ENCODE measurements at places on chromosomes 6 and 20.

- DNase-seq = no peak
These were observed 206.5 kb downstream of the SAMD5 start for GRCh38 chr6:147715035-147715434.

DNA sequence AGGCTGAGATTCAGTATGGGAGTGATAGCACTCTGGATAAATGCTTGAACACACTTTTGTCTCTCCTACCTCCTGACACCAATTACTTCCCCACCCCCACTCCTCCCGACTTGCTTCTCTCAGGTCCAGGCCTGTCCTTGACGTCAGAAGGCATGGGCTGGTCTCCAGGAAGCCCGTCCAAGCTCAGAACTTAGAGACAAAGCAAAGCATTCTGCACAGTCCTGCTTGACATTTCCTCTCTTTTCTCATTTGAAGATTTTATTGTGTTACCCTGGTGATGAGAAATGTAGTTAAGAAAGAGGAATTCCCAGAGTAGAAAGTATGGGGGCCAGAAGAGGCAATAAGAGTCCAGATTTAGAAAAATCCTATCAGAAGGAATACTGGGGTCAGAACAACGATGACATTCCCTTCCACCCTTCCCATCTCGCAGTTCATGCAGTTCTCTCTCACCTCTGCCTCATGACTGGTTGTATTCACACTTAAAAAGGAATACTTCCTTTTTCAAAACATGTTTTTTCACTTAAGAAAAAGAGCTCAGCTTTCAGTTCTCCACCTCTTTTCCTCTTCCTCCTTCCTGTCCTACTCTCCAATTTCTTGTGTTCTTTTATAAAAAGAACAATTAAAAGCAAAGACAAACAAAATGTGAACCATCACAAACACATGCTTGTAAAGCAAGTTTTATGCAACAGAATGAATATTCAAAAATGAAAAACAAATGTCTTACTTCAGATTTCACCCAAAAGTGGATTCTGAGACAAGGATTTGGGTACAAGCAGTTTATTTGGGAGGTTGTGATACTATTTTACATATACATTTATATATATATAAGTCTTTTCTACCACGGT, 18.5 kb upstream of the FAM184A start:
- no peak for DNase-seq

DNA sequence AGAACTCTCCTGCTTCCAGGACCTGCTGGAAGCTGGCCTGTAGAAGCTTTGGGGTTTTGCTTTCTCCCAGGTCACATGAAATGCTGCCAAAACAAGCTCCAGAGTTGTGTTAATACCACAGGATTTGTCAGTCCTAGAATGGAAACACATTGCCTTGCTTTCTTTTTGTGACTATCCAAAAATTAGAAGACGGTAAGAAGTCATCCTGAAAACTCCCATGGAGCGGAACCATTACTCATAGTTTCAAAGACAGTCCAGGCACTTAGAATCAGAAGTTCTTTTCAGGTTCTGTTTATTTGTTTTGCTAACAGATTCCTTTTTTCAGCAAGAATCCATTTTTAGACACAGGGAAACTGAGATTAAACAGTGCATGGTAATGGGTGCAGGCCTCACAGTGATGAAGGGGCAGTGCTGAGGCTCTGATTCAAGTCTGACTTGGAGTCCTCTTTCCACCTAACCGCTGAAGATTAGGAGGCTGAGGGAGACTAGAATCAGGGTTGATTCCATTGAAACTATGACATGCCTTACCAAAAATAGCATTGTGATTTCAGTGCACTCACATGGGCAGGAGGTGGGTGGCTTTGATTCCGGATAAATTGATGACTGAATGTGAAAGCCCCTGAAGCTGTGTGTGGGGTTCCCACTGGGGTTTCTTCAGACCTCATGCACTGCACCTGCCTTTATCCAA, 72.2 kb upstream of the NAA20 start:
- DNase-seq = peak; percentile 42

GRCh38 chr20:14049111-14049510, 53.8 kb downstream of the MACROD2 start:
- no peak for DNase-seq

- DNase-seq = no peak
These were observed 293.8 kb upstream of the RGS17 start for GRCh38 chr6:153424719-153425400.

GRCh38 chr20:36624068-36624943, 18.7 kb downstream of the RAB5IF start:
- DNase-seq = no peak

- DNase-seq = no peak
These were observed 2.4 kb upstream of the IRAK1BP1 start for GRCh38 chr6:78864957-78865356.

DNA sequence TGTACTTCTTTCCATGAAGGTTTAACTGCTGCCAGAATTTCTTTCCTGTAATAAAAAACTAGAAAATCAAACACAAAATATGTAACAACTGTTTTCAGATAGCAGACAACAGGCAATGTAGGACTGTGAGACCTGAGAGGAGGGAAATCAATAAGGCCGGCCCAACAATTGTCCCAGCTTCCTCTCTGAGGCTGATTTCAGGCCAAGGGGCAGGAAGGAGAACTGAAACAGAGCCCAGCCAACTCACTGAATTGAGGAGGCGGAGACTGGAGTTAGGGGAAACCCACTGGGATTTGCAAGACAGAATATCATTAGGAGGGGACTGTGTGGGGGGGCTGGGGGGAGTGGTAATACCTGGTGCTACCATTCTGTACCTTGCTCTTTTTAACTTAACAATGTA, 42.2 kb downstream of the FLRT3 start:
- no peak for DNase-seq

GRCh38 chr6:47834196-47834595, 52.4 kb downstream of the OPN5 start:
- no peak for DNase-seq

DNA sequence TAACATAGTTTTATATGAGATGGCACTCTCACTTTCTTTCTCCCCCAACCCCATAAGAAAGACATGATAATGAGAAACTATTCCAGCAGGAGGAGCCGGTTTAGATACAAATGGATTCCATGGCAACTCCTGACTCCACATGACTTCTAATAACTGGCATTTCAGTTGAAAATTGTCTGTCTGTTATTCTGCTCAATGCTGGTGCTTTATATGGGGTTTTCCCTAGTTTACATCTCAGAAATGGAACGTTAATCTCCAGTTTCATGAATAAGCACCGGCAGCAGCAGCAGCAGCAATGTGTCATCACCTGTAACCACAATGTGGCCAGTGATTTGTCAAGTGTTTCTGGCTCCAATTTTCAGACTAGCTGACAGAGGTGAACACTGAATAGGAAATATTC, 8.0 kb upstream of the SIM1 start:
- peak; percentile 80 for DNase-seq

DNA sequence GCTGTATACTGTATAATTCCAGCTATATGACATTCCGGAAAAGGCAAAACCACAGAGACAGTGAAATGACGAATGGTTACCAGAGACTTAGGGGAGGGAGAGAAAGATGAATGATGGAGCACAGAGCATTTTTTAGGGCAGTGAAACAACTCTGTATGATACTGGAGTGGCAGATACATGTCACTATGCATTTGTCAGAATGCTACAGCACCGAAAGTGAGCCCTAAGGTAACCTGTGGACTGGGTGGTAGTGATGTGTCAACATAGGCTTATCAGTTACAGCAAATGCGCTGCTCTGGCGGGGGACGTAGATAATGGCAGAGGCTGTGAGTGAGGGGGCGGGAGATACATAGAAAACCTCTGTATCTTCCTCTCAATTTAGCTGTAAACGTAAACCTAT, 201.3 kb upstream of the SSTR4 start:
- DNase-seq = no peak

GRCh38 chr6:49634836-49635218, 1.8 kb downstream of the RHAG start:
- no peak for DNase-seq

DNA sequence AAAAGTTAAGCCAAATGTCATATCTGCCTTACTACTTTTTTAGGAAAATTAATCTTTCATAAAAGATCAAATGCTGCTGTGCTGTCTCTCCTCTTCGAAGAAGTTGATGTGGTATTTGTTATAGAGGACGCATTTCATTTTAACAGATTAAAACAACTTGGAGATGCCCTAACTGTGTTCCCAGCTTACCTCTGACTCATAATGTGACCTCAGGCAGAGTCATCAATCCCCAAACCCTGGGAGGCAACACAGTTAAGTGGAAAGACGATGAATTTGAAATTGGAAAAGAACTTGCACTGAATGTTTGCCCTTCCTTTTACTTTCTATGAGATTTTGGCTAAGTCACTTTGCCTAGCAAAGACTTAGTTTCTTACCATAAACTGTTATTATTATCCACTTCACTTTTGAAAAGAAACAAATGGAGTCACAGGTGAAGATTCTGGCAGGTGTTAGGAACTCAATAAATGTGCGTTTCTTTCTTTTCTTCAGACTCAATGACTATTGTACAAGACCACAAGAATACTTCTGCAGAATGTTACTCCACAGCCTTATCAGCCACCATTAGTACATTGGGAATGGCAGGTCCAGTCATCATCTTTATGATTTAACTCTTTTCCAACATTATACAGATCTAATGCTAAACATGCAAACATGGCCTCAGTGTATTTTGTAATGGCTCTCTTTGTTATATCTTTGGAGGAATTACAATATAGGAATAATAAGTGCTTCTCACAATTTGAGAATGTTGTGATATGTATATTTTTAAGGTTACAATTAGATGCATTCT, 102.6 kb downstream of the COL21A1 start:
- DNase-seq = no peak

- no peak for DNase-seq
These were observed 9.9 kb upstream of the SLC17A3 start for GRCh38 chr6:25883991-25884390.

GRCh38 chr6:56793938-56794337, 151.2 kb upstream of the DST start:
- no peak for DNase-seq

DNA sequence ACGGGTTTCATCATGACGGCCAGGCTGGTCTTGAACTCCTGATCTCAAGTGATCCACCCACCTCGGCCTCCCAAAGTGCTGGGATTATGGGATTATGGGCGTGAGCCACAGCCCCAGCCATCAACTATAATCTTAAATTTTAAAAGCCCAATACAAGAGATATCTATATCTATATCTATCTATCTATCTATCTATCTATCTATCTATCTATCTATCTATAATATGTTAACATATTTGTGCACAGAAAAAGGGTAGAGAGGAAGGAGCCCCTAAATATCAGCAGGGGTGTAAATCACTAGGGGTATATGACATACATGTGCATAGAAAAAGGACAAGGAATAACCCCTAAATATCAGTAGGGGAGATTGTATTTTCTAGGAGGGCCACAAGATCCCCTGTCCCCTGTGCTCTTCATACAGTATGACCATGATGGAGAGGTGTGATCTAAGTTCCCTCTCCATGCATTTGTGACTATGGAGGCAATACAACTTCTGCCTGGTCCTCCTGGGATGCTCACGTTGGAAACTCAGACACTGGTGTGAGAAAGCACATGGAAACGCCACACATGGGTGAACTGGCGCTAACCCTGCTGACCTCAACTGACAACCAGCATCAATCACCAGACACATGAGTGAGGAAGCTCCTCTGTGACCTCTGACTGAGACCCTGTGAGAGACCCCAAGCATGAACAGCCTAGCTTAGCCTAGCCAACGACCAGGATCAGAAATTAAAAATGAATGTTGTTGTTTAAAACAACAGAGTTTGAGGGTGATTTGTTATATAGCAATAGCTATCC, 1.2 kb upstream of the SPATS1 start:
- no peak for DNase-seq

DNA sequence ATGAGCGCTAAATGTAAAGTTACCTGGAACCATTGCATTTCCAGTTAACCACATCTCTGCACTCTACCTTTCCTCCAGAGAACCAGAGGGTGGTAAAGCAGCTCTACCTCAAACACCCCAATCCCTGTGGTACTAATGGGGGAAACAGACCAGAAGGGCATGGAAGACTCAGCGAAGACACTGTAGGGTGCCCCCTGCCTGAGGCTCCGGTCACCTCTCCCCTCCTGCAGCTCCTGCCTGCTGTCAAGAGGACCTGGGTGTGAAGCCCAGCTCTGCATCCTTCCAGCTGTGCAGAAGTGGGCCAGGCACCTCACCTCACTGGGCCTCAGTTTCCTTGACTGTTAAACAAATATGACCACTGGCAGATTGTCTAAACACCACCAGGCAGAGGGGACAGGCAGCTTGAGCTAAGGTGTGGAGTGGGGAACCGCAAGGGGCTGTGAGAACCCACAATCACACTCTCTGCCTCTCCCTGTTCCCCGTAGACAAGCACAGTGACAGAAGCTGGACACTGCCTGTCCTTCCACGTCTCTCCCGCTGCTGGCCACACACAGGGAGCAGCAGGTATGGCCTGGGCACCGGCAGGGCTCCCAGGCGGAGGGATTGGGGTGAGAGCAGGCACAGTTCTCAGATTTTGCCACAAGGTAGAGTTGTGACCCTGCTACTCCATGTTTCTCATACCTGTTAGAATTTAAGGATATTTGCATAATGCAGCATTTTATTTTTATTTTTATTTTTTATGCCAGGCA, 9.1 kb upstream of the BPIFA2 start:
- DNase-seq = no peak

DNA sequence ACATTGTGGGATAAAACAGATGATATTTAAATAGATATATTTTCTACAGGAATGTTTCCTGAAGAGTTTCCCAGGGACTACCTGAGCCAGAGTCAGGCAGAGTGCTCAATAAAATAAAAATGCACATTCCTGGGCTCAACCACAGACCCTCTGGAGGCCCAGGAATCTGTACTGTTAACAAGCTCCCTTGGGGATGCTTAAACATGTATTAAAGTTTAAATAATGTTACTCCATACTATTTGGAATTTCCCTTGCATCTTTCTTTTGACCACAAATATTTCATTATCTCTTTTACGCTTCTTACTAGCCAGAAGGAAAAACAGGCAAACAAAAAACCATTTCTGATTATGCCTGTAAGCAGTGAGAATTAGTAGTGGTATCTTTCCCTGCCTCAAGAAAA, 42.3 kb downstream of the GPR63 start:
- DNase-seq = no peak

- no peak for DNase-seq
These were observed 96.8 kb downstream of the PSMG4 start for GRCh38 chr6:3355358-3356055.

- no peak for DNase-seq
These were observed 106.2 kb upstream of the NRSN1 start for GRCh38 chr6:24019830-24020229.

GRCh38 chr6:166614589-166614988, 12.5 kb downstream of the RPS6KA2 start:
- no peak for DNase-seq

DNA sequence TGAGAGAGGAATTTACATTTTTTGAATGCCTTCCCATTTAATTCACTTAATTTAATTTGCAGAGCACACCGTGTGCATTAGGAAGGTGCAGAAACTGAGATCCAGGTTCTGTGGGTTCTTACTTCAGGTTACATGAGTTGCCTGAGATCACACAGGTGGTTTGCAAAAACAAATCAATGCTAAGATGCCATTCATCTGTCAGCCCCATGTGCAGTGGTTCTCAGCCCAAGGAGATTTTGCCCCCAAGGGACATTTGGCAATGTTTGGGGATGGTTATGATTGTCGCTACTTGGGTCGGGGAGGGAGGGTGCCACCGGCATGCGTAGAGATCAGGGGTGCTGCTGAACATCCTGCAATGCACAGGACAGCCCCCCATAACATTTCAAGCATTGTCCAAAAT, 34.6 kb downstream of the BANF2 start:
- DNase-seq = no peak
